ENCODE measurements at places on chromosomes 1 and 21. TPM values are rescaled to one million over a fixed set of nuclear protein-coding genes. Genes with fewer than 3 reads are reported as not detected.

Gene B3GALT5
- under 0.01 TPM for total RNA-seq

Gene DNAJB4
- 25.0 TPM for total RNA-seq

Gene CD164L2
- not detected for total RNA-seq

Gene APOBEC4
- total RNA-seq, result not detected

Gene CADM3
- total RNA-seq, result 12.3 TPM

Gene FCRL3
- not detected for total RNA-seq

Gene CFAP57
- total RNA-seq, result under 0.01 TPM

Gene FCRL5
- not detected for total RNA-seq

Gene SPRR2E
- total RNA-seq, result not detected

Gene CD48
- not detected for total RNA-seq

Gene ATPAF1
- total RNA-seq, result 56.8 TPM

Gene KRTAP13-2
- total RNA-seq, result not detected

Measured in melanocyte of skin (primary cell).